Osteoblast (primary cell): ENCODE measurements at places on chromosomes 7 and 10. TPM values are rescaled to one million over a fixed set of nuclear protein-coding genes. Genes with fewer than 3 reads are reported as not detected.
A peak's percentile ranks its signal among the peaks of the same experiment; 100 is the strongest.

DNA sequence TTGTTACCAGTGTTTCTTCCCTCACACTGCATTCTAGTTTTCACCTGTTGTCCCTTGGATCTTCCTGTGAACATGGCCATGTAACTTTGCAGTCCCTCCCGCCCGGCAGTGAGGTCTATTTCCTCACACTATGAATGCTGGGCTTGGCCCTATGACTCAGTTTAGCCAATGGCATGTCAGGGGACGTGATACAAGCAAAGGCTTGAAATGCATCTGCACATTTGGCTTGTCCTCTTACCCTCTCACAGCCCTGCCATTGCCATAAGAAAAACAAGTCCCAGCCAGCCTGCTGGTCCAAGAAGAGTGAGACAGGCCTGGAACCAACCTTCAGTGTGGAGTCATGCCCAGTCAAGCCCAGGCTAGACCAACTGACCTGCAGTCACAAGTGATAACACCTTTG, 17.1 kb upstream of the EZH2 start:
- DNase-seq: no peak

- no peak for DNase-seq
These were observed 32.4 kb upstream of the SEMA3E start for GRCh38 chr7:83681200-83681778.

DNA sequence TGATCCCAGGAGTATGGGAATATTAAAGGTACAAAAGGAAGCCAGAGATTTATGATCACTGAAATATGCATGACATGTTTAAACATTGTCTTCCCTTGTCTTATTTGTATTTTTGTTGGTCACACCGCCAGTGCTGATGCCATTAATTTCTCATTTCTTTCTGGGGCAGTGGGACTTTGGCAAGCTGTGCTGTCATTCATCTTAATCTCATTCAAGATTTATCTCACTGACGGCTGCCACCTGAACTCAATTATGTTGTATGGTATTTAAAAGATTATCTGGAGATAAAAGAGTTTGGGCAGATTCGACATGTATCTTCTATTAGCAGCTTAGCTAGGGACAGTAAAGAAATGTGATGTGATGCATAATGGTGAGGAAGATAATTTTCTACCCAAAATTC, 284.9 kb upstream of the PLXDC2 start:
- DNase-seq: no peak

DNA sequence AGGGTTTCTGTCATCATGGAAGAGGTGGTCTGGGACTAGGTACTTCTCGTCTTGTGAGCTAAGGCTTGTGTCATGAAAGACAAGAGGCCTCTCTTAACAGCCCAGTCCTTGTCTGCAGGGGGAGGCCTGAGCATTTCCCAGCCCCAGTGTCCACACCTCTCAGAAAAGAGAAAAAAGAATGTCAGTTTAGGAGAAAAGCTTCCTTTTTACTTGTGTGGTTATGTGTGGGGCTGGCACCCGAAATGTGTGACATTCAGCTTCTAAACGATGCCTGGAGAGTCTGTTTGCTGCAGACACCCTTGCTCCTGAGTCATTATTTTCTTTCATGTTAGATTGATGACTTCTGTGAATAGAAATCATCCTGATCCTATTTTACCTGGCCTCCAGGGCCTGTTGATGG, 67.4 kb downstream of the LANCL2 start:
- DNase-seq: no peak

DNA sequence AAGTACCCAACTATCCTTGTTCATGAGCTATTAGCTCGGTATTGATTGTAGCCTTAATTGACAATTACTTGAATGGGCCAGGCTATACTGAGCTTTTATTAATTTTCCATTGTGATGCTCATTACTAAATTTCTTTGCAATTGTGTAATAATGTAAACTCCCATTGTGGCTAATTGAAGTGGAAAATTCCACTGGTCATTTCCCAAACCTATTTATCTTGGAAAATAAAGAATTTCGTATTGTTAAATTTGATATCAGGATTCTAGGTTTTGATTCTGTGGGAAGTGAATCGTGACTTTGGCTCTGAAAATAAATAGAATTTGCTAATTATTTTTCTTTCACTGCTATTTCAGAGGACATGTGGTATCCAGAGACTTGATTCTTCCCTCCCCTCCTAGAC, 111.0 kb downstream of the RTKN2 start:
- DNase-seq: no peak

GRCh38 chr7:131182446-131183058, 145.1 kb upstream of the MKLN1 start:
- no peak for DNase-seq

DNA sequence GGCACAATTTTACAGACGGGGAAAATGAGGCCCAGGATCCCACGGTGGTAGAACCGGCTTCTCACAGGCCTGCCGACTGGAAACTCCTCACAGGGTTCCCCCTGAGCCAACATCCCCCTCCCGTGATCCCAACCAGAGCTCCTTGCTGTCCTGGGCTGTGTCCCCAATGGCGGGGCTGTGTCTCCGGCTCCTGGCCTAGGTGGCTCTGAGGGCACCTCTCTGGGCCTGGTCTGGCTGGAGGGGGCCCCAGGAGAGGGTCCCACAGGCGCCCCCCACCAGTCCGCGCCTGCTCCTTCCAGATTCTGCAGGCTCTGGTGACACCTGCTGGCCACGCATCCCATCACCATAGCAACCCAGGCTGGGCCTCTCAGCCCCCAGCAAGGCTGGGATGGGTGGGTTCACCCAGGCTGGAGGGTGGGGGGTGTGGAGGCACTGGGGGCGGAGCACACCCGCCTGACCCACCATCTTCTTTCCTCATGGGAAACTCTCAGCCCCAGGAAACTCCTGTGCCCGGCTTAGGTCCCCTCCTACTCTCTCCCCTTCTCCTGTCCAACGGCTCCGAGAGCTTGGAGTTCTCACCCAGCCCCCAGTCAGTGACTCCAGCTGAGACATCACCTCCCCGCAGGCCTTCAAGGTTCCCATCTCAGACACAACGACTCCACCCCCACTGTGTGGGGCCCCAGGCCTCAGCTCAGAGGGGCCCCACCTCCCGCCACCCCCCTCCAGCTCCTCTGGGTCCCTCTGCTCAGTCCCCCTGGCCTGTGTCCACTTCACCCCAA, 27.1 kb upstream of the TNRC18 start:
- DNase-seq: peak; percentile 83

- no peak for DNase-seq
These were observed 53.7 kb downstream of the SLC39A12 start for GRCh38 chr10:18005445-18005780.

- DNase-seq: peak; percentile 80
These were observed 11.7 kb downstream of the NOBOX start for GRCh38 chr7:144391823-144392255.

DNA sequence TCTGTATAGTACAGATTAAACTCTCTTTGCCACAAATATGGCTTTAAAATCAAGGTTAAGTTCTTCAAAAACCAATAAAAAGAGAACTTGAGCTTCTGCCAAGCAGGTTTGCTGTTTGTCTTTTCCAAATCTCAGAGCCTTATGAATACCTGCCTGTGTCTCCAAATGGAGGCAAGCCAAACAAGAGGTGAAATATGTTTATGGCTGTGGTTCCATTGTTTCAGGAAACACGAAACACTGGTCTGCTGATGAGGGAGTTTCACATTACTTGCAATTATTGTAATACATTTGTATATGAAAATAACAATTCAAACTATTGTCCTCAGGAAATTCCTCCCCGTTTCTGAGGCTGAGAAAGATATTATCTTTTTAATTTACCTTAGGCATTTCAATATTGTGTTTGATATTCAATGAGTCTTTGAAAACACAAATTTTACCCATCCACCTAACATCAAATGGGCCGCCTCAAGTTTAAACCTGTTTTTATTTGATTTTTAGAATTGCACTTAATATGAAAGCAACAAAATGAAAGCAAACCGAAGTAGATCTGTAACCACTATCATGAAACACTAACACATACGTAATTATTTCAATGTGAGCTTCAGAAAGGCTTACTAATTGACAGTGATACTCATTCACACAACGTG, 359.3 kb downstream of the HGF start:
- no peak for DNase-seq

- no peak for DNase-seq
These were observed 236.7 kb downstream of the PHF14 start for GRCh38 chr7:11210374-11210773.

DNA sequence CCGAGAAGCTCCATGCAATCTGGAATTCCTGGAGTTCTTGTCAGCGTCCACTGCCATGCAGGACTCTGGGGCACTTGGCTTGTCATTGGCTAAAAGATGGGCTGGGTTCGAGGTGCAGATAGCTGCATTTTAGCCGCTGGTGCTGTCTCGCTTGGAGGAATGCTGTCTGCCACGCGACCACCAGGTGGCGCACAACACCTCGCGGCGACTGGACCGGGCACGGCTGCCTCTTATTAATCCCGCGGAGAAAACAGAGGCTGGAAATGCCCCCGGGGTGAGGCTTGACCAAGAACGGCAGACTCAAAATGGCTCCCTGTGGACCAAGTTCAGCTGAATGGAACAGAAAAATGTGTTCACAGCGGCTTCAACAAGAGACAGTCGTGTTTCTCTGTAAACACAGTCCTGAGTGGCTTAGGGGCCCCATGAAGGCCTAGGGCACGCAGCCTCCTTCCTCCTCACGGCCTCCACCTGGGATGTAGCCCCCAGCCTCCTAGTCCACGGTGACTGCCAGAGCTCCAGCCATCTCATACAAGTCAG, 46.2 kb downstream of the AOC1 start:
- DNase-seq: peak; percentile 94

DNA sequence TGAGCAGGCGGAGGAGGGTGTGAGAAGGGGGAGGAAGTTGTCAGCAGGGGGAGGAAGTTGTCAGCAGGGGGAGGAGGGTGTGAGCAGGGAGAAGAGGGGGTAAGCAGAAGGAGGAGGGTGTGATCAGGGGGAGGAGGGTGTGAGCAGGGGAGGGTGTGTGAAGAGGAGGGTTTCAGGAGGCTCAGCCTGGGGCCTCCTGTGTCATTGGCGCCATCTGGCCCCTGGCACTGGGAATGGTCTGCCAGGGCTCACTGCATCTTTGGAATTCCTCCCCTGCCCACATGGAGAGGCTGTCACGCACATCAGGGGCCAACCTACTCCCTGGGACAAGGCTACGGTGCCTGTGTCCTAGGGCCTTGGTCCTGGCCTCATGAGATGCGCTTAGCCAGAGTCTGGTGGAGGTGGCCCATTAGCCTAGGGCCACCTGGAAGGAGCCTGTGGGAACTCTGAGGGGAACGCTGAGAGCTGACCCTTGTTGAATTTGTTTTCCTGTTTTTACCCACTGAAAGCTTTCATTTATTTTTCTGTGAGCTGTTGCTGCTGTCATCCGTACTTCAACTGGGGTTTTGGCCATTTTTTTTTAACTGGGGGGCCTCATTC, 18.0 kb downstream of the CAMK2B start:
- peak; percentile 92 for DNase-seq

DNA sequence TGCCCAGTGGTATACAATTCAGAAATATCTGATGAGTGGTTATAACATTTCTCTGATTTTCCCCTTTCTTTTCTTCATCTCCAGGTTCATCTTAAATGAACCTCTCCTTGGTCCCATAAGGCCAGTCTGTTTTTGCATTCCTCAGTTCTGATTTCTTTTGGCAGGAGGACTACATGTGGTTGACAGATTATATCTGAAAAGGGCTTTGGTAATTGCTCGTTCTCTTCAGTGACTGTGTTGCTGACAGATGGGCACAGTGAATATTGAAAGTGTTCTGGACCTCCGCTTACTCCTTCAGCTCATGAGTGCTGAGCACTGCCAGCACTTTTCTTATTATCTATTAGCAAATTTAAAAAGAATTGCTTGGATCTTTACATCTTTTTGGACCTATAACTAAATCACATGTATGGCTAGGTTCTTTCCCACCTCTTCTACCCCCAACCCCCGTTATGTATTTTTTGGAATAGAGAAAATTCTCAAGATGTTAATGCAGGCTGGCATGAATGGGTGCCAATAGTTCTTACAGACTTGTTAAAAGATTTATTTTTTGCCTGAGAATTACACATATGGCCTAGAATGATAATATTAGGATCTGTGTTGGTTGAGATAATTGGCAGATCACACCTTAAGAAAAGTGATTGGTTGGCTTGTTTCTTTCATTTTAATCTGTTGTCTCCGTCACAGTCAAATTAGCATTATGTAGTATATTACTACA, 323.0 kb downstream of the EXOC4 start:
- no peak for DNase-seq

- DNase-seq: no peak
These were observed 46.4 kb downstream of the ANK3 start for GRCh38 chr10:60343254-60343653.

GRCh38 chr7:100127866-100128636, 1.3 kb downstream of the MBLAC1 start:
- DNase-seq: peak; percentile 63

DNA sequence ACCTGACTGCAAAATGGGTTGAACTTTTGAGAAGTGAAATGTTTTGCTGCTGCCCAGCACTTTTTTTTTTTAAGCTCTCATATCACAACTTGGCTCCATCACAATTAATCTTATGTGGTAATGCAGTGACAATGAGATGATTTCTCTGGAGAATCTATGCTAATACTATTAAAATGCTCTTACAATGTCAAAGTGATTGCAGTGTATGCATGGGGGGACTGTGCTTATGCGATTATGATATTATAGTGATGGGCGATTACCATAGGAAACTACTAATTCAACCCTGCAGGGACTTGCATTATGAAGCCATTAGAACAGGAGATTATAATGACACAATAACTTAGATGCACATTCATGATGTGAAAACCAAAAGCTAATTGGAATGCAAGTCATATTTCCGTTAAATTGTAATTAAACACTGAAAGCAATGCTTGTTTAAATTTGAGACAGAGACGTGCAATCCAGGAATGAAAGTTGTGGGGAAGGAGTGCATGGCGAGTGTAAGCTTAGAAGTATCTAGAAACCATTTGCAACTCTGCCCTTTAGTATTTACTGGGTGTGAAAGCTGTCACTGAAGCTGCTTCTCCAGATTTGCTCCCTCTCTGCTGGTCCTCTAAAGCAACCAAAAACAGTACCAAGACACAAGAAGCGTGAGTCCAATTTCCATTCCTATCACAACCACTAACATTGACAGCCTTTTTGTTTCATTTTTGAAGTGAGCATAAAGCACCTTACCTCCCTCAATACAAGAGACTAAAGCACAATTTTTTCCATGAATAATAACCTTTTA, 21.6 kb downstream of the PTER start:
- DNase-seq: no peak

Gene MMP21
- total RNA-seq: not detected in 2 replicates

Gene ACSM6
- not detected in 2 replicates for total RNA-seq

Gene PRF1
- not detected in 2 replicates for total RNA-seq

Gene TYSND1
- total RNA-seq: 13.0 and 15.6 TPM in 2 replicates

Gene MMRN2
- total RNA-seq: 1.1 and 3.5 TPM in 2 replicates

Gene ODAD2
- total RNA-seq: 0.59 and 0.72 TPM in 2 replicates

Gene UTF1
- not detected in 2 replicates for total RNA-seq

Gene FAM237B
- total RNA-seq: not detected in 2 replicates

Gene CLEC5A
- not detected in 2 replicates for total RNA-seq

Gene STAG3
- 0.59 and 1.4 TPM in 2 replicates for total RNA-seq

Gene SLC39A12
- total RNA-seq: not detected in 2 replicates

Gene TDRD1
- total RNA-seq: 0.59 and 0.72 TPM in 2 replicates
